ENCODE measurements at places on chromosomes 7 and 10.

DNA sequence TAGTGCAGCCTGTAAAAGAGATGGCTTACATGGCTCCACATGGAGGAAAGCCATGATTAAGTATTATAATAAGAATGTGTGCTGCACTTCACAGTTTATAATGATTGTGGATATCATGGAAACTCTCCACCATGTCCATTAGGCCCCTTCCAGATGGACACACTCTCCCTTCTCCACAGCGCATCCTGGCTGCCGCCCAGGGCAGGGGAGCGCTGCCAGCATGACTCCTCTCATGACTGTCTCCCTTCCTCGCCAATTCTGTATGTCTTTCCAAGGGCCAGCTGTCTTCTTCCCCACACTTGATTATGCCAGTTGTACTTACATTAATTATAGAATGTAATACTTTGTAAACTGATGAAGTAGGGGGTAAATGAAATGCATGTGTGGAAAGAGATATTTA lies 259.3 kb upstream of the TMEM72 start:
- no peak for DNase-seq

DNA sequence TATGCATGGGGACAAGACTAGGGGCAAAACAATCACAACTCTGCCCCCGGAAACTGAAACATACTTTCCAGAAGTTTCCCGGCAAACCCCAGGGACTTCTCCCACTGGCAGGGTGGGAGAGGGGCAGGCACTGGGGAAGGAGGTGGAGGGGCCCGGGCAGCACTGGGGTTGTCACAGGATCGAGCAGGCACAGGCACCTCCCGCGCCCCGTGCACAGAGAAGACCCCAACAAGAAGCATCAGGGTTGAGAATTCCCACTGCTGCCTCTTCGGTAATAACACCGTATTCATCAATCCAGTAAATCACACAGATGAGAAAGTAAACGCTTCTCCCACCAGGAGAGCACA lies 490.5 kb downstream of the PTPRN2 start:
- no peak for DNase-seq

- DNase-seq = no peak
Measured at GRCh38 chr7:80128918-80129317, 5.7 kb upstream of the GNAI1 start.

- DNase-seq = no peak
Measured at GRCh38 chr7:132977234-132977633, 104.7 kb downstream of the CHCHD3 start.

- DNase-seq = no peak
Measured at GRCh38 chr10:114386452-114386851, 17.9 kb downstream of the AFAP1L2 start.

GRCh38 chr10:96556003-96556402 lies 30.8 kb downstream of the TM9SF3 start:
- no peak for DNase-seq

DNA sequence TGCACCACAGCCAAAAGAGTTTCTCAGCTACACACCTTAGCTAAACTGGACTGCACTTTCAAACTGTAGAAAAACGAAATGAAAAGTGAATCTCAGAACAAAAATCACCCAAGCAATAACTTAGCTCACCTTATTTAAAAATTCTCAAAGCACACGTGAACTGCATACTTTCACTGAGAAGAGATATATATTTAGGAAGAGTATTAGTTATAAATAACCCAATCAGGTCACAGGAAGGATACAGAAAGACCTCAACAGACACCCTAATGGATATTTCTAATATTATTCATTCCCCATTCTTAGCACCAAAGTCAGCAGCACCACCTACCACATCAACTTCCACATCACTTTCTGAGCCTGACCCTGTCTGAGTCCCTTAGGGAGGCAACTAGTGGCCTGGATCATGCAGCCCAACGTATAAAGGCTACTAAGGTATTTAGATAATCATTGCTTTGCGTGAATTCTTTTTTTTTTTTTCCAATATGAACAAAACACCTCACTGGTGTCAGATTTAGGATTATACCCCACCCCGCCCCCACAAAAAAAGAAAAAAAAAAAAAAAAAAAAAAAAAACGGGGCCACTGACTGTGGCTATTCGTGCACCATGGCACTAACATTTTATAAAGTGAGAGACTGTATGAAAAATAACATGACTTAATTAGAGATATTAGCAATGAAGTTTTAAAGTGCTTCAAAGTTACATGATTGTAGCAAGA lies 2.6 kb downstream of the ABI1 start:
- no peak for DNase-seq

- DNase-seq = no peak
Measured at GRCh38 chr10:51342381-51342780, 268.1 kb downstream of the PRKG1 start.

DNA sequence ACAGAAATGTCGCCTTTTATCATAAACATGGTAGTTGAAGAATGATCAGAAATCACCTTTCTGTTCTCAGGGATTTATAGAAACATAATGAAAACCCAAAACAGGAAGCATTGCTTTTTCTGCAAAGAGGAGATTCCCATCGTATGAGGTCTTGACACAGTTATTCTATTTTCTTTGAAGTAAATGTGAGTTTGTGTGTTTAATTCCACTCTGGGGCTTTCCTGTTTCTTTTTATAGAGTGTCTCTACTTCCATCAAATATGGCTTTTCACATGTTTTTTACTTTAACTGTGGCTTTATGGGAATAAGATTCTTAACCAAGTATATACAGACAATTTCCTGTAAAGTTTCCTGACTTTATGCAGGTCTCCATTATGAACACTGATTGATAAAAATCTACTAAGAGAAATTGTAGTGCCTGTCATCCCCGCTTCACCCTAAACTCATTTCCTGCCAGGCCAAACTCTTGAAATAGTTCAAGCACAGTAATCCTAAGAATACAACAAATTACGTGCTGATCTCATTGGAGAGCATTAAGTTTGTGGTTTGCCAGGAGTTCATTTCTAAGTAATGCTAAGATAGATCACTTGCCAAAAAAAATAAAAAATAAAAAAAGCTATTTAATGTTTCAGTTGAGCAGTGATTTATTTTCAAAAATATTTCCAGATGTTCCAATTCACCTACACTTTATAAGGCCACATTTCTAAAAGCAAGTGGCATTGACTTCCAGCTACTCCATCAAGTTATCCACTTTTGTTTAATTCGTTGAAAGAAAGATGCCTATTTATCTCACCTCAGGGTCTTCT lies 52.2 kb upstream of the SEC61G start:
- DNase-seq = no peak

DNA sequence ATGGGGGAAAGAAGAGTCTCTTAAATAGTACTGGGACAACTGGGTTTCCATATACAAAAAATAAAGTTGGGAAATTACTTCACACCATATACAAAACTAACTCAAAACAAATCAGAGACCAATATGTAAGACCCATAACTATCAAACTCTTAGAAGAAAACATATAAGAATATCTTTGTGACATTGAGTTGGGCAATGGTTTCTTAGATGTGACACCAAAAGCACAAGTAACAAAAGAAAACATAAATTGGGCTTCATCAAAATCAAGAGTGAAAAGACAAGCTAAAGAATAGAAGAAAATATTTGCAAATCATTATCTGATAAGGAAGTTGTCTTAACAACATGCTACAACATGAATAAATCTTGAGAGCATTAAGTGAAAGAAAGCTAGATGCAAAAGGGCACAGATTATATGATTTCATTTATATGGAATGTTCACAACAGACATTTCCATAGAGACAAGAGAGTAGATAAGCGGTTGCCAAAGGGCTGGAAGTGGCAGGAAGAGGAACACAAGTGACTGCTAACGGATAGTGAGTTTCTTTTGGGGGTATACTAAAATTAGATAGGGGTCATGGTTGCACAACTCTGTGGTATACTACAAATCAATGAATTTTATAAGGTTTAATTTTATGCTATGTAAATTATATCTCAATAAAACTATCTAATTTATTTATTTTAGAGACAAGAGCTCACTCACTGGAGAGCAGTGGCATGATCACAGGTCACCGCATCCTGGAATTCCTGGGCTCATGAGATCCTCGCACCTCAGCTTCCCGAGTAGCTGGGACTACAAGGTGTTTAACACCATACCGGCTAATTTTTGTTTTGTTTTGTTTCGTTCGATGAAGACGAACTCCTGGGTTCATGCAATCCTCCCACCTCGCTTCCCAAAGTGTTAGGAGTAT lies 35.4 kb downstream of the JMJD1C start:
- DNase-seq = no peak

GRCh38 chr7:44750921-44751571 lies 2.4 kb downstream of the ZMIZ2 start:
- no peak for DNase-seq

GRCh38 chr10:29635711-29636144 lies 957 bp upstream of the SVIL start:
- no peak for DNase-seq

DNA sequence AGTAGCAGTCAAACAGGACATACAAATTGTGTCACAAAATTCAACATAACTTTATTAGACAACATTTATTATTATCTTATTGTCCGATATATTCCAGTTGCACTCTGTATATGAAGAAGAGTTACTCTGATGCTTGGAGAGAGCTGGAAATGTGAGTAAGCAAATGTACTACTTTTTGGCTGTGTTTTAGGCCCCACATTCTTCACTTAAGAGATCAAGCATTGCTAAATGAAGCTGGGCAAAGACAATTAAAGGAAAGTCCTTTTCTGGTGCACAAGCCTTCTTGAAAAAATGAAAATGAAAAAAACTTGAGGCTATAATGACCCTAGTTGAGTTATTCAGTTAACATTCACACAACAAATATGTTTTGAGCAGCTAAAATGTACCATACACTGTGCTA lies 26.1 kb downstream of the MYPN start:
- DNase-seq = peak; percentile 57

DNA sequence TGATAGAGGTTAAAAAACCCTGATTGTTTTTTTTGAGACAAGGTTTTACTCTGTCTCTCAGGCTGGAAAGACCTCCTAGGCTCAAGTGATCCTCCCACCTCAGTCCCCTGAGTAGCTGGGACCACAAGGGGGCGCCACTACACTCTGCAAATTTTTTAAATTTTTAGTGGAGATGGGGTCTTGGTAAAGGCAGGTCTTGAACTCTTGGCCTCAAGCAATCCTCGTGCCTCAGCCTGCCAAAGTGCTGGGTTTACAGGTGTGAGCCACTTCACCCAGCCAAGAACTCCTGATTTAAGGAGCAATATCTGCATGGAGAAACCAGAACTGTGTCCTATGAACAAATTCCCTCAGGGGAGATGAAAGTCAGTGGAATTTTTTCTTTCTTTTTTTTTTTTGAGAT lies 7.3 kb upstream of the KLHDC10 start:
- DNase-seq = no peak

DNA sequence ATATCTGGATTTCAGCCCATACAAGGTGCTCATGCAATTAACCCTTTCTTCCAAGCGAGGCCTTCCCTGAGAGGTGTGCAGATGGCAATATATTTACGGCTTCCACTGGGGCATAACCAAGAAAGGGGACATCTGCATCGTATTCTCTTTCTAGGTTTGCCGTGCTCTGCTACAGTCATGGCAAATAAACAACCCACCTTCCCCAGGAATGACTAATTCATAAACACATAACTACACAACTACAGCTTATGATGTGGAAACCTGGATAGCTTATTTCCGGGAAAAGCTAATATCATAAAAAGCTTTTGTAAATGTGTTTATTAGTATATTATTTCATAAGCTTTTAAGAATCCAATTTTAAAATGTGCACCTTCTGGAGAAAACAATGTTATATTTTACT lies 120.0 kb downstream of the CAMK1D start:
- no peak for DNase-seq

GRCh38 chr10:15106352-15107013 lies 9.3 kb downstream of the RPP38 start:
- peak; percentile 57 for DNase-seq

DNA sequence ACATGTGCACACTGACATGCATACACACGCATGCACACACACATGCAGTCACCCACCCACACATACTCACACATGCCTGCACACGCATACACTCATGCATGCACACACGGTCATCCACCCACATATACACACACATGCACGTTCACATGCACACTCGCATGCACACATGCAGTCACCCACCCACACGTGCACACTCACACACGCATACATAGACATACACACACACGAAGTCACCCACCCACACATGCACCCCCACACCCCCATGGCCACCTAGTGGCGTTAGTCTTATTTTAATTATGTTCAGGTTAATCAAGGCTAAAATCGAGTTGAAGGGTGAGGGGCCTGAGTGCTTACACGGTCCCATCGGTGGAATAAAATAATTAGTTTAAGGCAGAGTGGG lies 96.8 kb downstream of the DNAJB6 start:
- no peak for DNase-seq

- DNase-seq = no peak
Measured at GRCh38 chr7:55792048-55792447, 70.5 kb downstream of the SEPTIN14 start.

Measured in Panc1 (cell line).